ENCODE measurements at places on chromosomes 5 and 9. TPM values are rescaled to one million over a fixed set of nuclear protein-coding genes. Genes with fewer than 3 reads are reported as not detected.

DNA sequence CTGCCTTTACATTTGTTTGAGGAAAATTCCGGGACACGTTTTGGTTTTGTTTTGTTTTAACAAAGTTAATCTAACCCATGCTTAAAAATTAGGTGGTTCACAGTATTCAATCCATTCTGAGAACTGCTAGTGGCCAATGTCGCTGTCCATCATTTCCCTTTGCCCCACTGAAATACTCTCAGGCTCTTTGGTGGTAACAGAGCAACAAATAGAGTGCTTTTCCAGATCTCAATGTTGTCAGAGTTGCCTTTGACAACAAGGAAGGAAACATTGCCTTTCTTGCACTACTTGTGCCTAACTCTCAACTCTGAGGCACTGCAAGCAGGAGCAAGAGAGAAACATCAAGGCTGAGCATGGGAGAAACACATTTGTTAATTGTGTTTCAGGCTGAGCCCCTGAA lies 154.0 kb downstream of the MCTP1 start:
- no peak for DNase-seq
- no peaks in the 10 kb centered on the region for H3K36me3 ChIP-seq
- H3K27ac ChIP-seq: no peak overlapping the region
- no peaks in the 10 kb centered on the region for H3K27me3 ChIP-seq
- H3K4me3 ChIP-seq: no peak overlapping the region

DNA sequence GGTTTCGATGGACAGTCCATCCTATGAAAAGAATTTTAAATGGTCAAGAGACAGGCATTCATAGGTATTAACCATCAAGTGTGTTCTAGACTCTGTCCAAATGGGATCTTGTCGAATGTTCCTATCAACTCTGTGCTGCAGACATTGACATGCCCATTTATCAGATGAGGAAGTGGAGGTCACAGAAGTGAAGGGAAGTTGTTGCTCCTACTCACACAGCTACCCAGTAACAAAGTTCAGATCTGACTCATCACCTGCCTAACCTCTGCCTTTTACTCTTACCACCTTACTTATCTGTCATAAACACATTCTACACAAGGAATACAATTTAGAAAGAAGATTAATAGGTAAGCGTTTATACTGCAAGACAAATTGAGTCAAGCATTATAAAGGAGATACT lies 426.2 kb upstream of the BRINP1 start:
- no peaks in the 10 kb centered on the region for H3K36me3 ChIP-seq
- H3K27me3 ChIP-seq: no peaks in the 10 kb centered on the region
- DNase-seq: no peak
- peaks cover 6% of the 10 kb centered on the region for H3K4me1 ChIP-seq
- H3K4me3 ChIP-seq: no peak overlapping the region

DNA sequence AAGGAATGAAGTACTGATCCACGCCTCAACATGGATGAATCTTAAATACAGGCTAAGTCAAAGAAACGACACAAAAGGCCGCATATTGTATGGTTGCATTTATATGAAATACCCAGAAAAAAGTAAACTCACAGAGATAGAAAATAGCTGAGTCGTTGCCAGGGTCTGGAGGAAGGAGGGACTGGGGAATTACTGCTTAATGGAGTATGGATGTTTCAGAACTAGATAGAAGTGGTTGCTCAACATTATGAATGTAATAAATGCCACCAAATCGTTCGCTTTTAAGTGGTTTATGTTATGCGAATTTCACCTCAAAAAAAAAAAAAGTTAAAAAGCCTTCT lies 784 bp upstream of the MSANTD3 start:
- peaks cover 6% of the 10 kb centered on the region for H3K4me1 ChIP-seq
- DNase-seq: no peak
- peak overlapping the region; percentile 81 for H3K4me3 ChIP-seq
- no peaks in the 10 kb centered on the region for H3K27me3 ChIP-seq
- H3K27ac ChIP-seq: peak overlapping the region; percentile 77

GRCh38 chr9:114247077-114247476 lies 75.8 kb upstream of the ORM1 start:
- no peak overlapping the region for H3K4me3 ChIP-seq
- no peaks in the 10 kb centered on the region for H3K36me3 ChIP-seq
- no peak for DNase-seq
- peaks cover 4% of the 10 kb centered on the region for H3K4me1 ChIP-seq

Gene CCNJL
- total RNA-seq: 47.0 TPM

Measured in testis (tissue), 5 donors.